Glutamatergic neuron (in vitro differentiated cells): ENCODE measurements at places on chromosomes 1 and 21.
A peak's percentile ranks its signal among the peaks of the same experiment; 100 is the strongest.

GRCh38 chr1:966135-966703, at the start of gene PLEKHN1:
PLEKHN1 (plus strand) TSS chr1:966482; CDS start chr1:966532, 50 bp downstream.
- H3K36me3 ChIP-seq = no peaks in the 10 kb centered on the region
- no peak within 1 kb of the TSS for H3K27ac ChIP-seq
- H3K4me3 ChIP-seq = no peak within 1 kb of the TSS
- H3K4me1 ChIP-seq = peaks cover 6% of the 10 kb centered on the region
- H3K27me3 ChIP-seq = peaks cover 12% of the 10 kb centered on the region

DNA sequence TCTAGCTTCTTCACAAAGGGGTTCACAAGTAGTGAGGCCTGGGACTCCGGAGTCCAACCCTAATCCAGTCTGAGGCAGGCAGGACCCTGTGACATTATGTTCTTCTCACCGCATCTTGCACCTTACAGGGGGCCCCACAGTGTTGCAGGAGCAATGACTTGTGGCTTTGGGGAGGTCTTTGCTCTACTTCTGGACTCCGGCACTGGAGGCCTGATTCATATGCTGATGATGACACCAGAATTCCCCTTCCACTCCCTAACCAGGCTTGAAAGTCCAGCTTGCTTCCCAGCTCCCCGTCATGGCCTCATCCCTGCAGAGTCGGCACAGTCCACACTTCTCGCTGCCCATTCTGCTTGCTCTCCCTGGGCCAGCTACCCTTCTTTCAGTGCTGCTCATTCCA, 96.3 kb upstream of the SLC44A3 start:
- no peaks in the 10 kb centered on the region for H3K4me1 ChIP-seq
- peaks cover 8% of the 10 kb centered on the region for H3K36me3 ChIP-seq
- H3K4me3 ChIP-seq = no peak overlapping the region
- H3K27ac ChIP-seq = no peak overlapping the region

DNA sequence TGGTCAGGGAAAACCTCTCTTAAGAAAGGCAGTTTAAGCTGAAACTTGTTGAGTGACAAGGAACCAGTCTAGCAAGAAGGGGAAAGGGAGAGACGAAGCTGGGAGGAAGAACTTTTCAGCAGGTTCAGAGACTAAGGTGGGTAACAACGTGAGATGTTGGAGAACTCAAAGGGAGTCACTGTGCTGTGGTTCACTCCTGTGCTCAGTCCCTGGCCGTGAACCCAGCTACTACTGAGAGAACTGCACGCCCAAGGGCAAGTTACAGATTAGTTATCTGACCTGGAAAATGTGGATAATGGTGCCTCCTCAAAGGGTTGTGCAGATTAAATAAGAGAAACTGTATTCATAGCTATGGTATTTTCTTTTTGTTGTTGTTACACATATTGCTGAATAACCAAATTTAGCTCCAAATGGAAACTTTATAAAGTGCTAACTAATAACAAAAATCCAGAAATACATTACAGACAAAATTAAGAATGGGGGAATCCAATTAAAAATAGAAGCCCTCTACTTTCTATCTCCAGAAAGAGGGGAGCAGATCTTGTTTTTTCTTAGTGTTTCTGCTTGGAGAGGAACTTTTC, 2.9 kb downstream of the ZBTB40 start:
- H3K27ac ChIP-seq = no peak overlapping the region
- no peak for DNase-seq
- H3K27me3 ChIP-seq = peaks cover 4% of the 10 kb centered on the region
- no peak overlapping the region for H3K4me3 ChIP-seq
- no peaks in the 10 kb centered on the region for H3K36me3 ChIP-seq
- peaks cover 27% of the 10 kb centered on the region for H3K4me1 ChIP-seq

GRCh38 chr1:227059076-227059475, 119.0 kb downstream of the COQ8A start:
- no peak overlapping the region for H3K27ac ChIP-seq
- peaks cover 4% of the 10 kb centered on the region for H3K36me3 ChIP-seq
- no peak overlapping the region for H3K4me3 ChIP-seq
- no peak for DNase-seq
- H3K27me3 ChIP-seq = no peaks in the 10 kb centered on the region

GRCh38 chr1:93979040-93979717, 69.9 kb upstream of the GCLM start:
- H3K4me1 ChIP-seq = peaks cover 34% of the 10 kb centered on the region
- H3K27me3 ChIP-seq = peaks cover 5% of the 10 kb centered on the region
- DNase-seq = no peak

DNA sequence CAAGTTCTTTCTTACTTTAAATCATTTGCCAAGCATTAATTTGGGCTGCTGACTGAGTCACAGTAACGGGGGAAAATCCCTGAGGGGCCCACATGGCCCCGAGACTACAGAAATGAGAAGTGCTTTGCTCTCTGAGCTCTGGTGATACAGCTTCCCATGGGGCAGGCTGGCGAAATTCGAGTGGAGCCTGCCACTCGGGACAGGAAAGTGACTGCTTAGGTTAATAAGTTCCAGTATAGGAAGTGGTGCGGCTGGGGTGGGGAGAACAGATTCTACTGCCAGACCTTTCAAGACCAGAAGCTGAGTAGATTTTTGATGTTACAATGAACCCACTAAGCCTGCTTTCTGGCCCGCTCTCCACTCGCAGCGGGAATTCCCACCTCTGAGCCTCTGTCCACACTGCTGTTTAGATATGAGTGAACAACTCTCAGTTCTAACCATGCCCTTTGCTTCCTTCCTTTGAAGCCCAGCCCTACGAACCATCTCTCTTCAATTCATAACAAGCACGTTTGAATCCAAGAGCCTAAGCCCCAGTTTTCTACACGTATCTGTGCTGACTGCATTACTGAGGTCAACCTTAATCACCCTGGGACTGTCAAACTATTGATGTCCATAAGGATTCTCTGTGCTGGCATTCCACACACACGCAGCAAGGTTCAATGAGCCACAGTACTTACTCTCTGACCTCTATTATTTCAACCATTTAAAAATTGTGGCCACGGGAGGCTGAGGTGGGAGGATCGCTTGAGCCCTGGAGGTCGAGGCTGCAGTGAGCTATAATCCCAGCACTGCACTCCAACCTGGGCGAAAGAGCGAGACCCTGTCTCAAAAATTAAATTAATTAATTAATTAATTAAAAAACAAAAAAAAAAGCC, 9.6 kb downstream of the ZBTB17 start:
- peak overlapping the region; percentile 55 for H3K27ac ChIP-seq
- no peak for DNase-seq
- H3K4me3 ChIP-seq = peak overlapping the region; percentile 61
- peaks cover 5% of the 10 kb centered on the region for H3K36me3 ChIP-seq

GRCh38 chr1:90834886-90835660, 118.0 kb upstream of the BARHL2 start:
- H3K27ac ChIP-seq = no peak overlapping the region
- H3K4me1 ChIP-seq = peaks cover 14% of the 10 kb centered on the region
- DNase-seq = peak; percentile 33
- peaks cover 13% of the 10 kb centered on the region for H3K27me3 ChIP-seq
- no peaks in the 10 kb centered on the region for H3K36me3 ChIP-seq
